ENCODE measurements at places on chromosomes 4 and X. TPM values are rescaled to one million over a fixed set of nuclear protein-coding genes. Genes with fewer than 3 reads are reported as not detected.

GRCh38 chr4:128810331-128810870, 901 bp downstream of the JADE1 start:
- peak; percentile 23 for DNase-seq

- DNase-seq = peak; percentile 23
Observed at GRCh38 chr4:144709159-144709558, 63.2 kb downstream of the HHIP start.

- no peak for DNase-seq
Observed at GRCh38 chr4:55186123-55186522, 60.7 kb upstream of the KDR start.

DNA sequence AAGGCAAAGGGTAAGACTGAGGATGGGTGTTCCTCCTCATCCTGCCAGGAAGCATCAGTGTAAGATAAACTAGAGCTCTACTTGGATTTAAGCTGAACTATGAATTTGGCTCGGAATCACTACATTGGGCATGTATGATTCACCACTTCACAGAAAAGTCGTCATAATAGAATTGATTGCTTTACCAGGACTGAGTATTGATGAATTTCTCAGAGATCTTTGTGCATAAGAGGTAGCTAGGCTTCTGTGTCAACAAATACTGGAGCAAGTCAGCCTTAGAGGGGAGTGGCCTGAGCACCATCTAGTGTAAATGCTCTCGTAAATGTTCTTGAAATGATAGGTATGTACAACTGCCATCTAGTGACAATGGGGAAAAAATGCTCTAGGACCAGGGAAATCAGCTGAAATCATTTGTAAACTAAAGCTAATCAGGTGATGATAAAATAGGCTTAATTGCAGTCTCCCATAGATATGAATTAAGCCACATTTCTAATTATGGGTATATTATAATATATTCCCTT, 309.5 kb upstream of the FMR1 start:
- peak; percentile 3 for DNase-seq

- DNase-seq = no peak
Observed at GRCh38 chrX:84340968-84341367, 153.0 kb upstream of the RPS6KA6 start.

DNA sequence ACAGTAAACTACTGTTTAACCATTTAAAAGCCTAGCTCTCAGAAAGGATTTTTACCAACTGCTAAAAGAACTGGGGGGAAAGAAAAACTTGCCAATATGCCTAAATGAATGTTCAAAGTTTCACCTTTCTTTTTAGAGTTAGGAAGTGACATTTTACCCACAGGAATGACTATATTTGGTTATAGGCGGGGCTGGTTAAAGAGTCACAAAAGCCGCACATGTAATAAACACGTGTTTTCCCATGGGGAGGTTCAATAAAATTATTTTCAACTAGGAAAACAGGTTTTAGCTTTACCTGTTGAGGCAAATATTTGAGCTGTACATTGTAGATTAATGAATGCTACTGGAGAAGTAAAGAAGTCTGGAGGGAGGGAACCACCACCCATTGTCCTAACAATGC, 41.6 kb upstream of the UGDH start:
- no peak for DNase-seq

GRCh38 chr4:122619611-122620010, 1.3 kb downstream of the IL21 start:
- DNase-seq = no peak

- no peak for DNase-seq
Observed at GRCh38 chr4:55932511-55932910, 16.2 kb upstream of the CEP135 start.

GRCh38 chr4:138692411-138692810, 323.2 kb upstream of the NOCT start:
- no peak for DNase-seq

DNA sequence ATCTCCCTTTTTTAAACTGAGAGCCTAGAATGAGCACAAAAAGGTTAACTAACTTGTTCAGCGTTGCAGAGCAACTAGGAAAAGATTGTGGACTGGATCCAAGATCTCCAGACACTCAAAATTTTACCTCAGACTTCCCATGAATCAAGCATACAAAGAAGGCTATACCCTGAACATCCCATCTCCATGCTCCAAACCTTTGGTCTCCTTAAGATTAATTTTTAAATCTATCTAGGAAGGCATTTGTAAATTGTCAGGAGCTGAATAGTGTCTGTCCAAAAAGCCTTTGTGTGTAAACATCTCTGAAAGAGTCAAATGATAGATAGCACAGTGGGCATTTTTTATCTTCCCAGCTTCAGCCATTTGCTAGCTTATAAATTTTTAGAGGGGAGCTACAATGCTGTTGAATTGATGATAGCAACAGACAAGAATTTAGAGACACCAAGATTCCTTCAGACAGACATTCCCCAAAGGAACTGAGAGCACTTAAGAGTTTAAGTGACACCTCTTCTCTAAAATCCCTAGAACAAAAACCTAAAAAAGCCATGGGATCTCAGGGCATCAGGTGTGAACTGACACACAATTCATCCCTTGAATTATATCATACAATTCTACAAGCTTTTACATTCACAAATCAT, 480.8 kb upstream of the FAM241A start:
- DNase-seq = no peak

DNA sequence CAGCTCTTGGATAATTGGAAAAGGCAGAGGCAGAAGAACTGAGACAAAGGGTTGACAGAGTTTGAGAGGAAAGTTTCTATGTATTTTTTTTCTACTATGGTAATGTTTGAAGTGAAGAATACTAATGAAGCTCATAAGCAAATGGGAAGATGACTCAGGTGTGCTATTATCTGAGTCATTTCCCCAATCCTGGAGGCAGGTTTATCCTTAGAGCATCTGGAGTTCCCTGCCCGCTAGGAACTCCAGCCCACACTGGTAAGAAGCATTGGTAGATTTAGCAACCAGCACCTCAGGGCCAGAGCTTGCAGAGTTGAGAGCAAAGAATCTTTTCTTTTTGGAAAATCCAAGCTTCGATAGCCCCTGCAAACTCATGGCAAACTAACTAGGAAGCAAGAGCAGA, 55.2 kb downstream of the DOCK11 start:
- no peak for DNase-seq

The RGN gene
- 0.92 TPM for total RNA-seq

The TCEAL2 gene
- 12.9 TPM for total RNA-seq

The PRR32 gene
- total RNA-seq = not detected

The MXD4 gene
- total RNA-seq = 22.7 TPM

The ANOS1 gene
- 31.3 TPM for total RNA-seq

The ASMT gene
- 0.28 TPM for total RNA-seq

All from neural progenitor cell (in vitro differentiated cells).